ENCODE measurements at places on chromosomes 2 and 18.
A peak's percentile ranks its signal among the peaks of the same experiment; 100 is the strongest.

GRCh38 chr2:175275539-175275938 is 94.0 kb upstream of the ATP5MC3 start:
- DNase-seq, result no peak

- peak; percentile 12 for DNase-seq
Measured at GRCh38 chr2:173130496-173131465, 55.1 kb downstream of the MAP3K20 start.

- no peak for DNase-seq
Measured at GRCh38 chr2:165634855-165635254, 159.2 kb downstream of the GALNT3 start.

GRCh38 chr2:128451084-128452023 is 132.7 kb upstream of the HS6ST1 start:
- no peak for DNase-seq

DNA sequence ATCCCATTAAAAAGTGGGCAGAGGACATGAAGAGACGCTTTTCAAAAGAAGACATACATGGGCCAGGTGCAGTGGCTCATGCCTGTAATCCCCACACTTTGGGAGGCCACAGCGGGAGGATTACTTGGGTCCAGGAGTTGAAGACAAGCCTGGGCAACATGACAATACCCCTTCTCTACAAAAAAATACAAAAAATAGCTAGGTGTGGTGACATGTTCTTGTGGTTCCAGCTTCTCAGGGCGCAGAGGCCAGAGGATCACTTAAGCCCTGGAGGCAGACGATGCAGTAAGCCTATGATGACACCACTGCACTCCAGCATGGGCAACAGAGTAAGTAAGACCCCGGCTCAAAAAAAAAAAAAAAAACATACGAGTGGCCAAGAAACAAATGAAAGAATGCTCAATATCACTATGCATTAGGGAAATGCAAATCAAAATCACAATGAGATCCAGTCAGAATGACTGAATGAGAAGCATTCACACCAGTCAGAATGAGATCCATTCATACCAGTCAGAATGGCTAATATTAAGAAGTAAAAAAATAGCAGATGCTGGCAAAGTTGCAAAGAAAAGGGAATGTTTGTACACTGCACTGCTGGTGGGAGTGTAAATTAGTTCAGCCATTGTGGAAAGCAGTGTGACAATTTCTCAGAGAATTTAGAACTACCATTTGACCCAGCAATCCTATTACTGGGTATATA is 550.2 kb upstream of the SLC39A10 start:
- DNase-seq, result no peak

DNA sequence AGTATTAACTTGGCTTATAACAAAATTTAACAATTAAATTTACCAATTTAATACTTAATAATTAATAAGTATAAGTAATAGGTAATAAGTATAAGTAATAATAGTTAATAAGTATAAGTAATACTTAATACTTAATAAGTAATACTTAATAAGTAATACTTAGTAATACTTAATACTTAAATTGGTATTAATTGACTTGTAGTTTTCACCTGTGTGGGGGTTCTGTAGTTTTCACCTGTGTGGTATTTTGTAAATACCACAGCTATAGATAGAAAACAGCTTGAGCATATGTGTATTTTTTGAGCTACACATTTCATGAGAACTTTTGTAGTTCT is 55.4 kb downstream of the MAPRE2 start:
- DNase-seq, result no peak

- DNase-seq, result no peak
Measured at GRCh38 chr2:129888896-129889295, 90.6 kb upstream of the RAB6C start.

- no peak for DNase-seq
Measured at GRCh38 chr2:104774631-104775030, 79.3 kb upstream of the POU3F3 start.

- DNase-seq, result no peak
Measured at GRCh38 chr2:113245276-113245711, 33.4 kb downstream of the PAX8 start.

GRCh38 chr2:119774026-119774425 is 14.3 kb downstream of the PTPN4 start:
- no peak for DNase-seq

DNA sequence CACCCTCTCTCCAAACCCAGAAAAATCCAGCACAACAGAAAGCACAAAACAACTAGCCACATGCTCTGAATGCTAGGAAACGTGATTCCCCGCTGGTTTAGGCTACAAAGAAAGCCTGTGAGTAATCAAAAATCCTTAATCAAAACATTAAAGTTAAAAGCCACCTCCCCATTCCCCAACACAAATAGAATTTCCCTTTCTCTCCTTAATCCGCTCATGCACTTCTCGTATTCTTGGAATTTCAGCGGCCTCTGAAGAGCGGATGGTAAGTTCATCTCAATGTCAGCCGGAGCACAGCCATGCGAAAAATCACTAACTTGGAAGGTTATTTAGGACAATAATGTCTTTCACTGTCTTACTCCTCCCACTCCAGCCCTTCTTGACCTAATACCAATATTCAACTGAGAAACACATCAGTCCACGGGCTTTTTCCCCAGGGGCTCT is 126.7 kb downstream of the OSBPL1A start:
- DNase-seq, result no peak

DNA sequence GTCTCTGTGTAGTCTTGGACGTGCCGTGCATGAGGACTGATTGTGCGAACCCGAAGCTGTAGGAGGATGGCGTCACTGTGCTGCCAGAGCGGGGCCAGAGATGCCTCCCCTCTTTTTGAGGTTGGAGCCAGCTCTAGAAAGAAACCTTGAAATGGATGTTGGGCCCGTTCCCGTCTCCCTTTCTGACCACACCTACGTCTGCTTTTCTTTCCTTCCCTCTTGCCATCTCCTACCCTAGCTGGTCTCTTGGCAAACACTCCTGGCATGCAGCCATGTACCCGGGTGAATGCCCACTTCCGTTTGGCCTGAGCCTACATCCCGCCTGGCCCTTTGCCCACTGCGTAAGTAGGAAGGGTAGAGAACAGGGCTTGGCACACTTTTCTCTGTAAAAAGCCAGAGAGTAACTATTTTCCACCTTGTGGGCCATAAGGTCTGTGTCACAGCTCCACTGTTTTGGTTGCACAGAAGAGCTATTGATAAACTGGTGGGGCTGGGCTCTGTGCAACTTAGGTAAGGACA is 37.4 kb downstream of the SH3BP4 start:
- DNase-seq, result no peak

DNA sequence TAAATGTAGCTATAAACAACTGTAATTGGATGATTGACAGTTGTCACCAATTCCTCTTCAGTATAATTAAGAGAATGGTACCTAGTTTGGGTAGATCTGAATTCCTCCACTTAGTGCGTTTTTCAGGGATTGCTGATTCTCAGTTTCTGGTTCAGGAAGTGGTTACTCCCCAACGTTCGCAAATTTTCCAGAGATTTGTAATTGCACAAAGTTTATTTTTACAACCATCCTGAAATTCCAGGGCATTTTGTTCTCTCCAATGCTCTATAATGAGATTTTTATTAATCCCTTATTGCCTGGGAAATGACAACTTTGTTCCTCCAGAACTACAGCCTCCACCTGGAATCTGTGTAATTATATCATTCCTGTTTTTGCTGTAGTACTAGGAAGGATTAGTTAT is 710.6 kb upstream of the ZEB2 start:
- no peak for DNase-seq

DNA sequence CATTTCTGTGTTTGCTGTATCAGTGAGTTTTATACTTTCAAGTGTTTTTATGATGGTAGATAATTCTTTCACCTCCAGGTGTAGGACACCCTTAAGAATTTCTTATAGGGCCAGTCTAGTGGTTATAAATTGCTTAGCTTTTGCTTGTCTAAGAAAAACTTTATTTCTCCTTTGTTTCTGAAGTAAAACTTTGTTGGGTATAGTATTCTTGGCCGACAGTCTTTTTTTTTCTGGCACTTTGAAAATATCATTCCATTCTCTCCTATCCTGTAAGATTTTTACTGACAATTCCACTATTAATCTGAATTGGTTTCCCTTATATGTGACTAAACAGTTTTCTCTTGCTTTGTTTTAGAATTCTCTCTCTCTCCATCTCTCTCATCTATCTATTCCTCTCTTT is 118.7 kb upstream of the LRRTM4 start:
- DNase-seq, result peak; percentile 2

DNA sequence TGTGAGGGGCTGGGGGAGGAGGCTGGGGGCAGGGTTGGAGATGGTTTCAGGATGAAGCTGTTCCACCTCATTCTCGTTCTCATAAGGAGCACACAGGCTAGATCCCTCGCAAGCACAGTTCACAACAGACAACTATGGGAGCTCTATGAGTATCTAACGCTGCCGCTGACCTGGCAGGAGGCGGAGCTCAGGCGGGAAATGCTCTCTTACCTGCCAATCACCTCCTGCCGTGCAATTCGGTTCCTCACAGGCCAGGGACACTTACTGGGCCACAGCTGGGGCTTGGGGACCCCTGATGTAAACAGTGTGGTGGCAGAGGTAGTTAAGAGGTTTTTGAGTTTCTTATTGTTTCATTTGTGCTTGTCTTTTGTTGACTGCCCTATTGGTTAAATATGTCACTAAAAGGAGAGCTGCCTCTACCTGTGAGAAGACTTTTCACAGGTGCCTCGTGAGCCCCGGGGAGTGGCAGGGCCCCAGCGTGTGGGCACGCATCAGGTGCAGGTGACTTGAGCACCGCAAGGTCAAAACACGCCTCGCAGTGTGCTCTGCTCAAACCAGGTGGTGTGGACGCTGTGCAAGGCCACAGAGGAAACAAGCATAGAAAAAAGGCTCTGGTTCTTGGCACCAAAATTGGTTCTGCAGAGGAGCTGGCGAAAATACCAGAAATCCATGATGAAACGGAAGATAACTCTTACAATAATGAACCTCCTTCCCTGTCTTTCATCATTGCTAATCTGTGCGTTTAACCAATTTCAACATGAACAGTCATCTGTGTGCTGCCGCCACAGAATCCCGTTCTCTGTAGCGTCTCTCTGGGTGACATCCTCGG is 10.2 kb downstream of the MLPH start:
- DNase-seq, result no peak

GRCh38 chr2:107542314-107542740 is 284.4 kb upstream of the RGPD4 start:
- no peak for DNase-seq

GRCh38 chr2:240369801-240370585 is 65.5 kb upstream of the GPC1 start:
- DNase-seq, result no peak

GRCh38 chr18:26432651-26433424 is 115.5 kb downstream of the KCTD1 start:
- no peak for DNase-seq

GRCh38 chr2:98072442-98072841 is 14.5 kb upstream of the VWA3B start:
- DNase-seq, result no peak

DNA sequence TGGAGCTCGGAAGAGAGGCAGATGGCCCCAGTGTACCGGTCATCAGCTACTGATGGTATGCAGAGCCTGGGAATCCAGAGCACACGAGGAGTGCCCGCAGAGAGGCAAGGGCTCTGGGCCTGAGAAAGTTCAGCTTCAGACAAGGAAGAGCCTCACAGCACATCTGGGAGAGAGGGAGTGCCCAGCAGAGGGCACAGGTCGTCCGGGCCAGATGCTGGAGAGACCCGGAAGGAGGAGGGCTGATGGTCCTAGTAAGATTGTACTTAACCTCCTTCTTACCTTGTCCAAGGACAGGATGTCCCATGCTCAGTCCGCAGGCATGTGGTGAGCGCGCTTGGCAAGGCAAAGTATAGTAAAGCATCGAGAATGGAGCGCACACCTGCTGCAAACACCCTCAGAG is 24.4 kb upstream of the CHMP1B start:
- peak; percentile 19 for DNase-seq

DNA sequence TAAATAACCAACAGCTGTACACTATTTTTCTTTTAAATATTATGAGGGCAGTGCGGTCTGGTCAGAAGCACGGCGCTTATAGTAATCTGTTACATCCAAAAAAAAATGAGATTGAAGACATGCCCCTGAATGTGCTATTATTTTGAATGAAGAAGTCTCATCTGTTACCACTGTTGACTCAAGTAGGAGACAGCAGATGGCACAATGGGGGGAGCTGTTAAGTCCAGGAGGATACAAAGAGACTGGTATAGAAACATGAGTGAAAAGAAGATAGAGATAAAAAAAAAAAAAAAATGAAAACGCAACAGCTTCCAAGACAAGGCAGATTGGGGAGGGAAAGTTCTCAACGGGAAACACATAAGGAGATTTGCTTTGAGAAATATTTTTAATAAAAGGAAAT is 425.5 kb upstream of the PKDCC start:
- no peak for DNase-seq

Measured in OCI-M1 (cell line).